ENCODE measurements at places on chromosomes 2 and 18. TPM values are rescaled to one million over a fixed set of nuclear protein-coding genes. Genes with fewer than 3 reads are reported as not detected.

Gene CLEC4F
- not detected for total RNA-seq

Gene VIT
- total RNA-seq, result under 0.01 TPM

Gene SP5
- not detected for total RNA-seq

Gene TAF4B
- total RNA-seq, result 0.83 TPM

Gene SERPINB11
- total RNA-seq, result not detected

All from IMR-90 (cell line).